ENCODE measurements at places on chromosomes 6 and 20. TPM values are rescaled to one million over a fixed set of nuclear protein-coding genes. Genes with fewer than 3 reads are reported as not detected.

The TCP11 gene
- total RNA-seq = not detected

GRCh38 chr6:75528423-75528822 lies 34.8 kb upstream of the FILIP1 start:
- no peak for DNase-seq

DNA sequence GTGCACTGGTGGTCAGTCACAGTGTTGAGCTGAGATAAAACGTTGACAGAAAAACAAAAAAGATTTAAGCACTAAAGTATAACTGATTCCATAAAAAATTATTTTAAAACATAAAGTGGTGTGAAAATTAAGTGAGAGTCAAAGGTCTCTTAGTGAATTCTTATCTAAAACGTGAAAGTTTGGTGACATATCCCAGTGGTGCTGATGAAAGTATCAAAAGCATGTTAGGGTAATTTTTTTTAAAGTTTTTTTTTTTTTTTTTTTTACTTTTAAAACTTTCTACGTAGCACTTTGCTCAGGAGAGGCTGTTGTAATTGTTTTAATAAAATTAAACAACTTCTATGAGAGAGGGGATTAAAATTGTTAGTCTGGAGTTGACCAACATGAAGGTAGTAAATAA lies 65.6 kb upstream of the TMEM30A start:
- DNase-seq = no peak

The PSORS1C2 gene
- total RNA-seq = not detected

- DNase-seq = no peak
These were observed 79.7 kb upstream of the MYLIP start for GRCh38 chr6:16049168-16049567.
